ENCODE measurements at places on chromosomes 16 and 17.

DNA sequence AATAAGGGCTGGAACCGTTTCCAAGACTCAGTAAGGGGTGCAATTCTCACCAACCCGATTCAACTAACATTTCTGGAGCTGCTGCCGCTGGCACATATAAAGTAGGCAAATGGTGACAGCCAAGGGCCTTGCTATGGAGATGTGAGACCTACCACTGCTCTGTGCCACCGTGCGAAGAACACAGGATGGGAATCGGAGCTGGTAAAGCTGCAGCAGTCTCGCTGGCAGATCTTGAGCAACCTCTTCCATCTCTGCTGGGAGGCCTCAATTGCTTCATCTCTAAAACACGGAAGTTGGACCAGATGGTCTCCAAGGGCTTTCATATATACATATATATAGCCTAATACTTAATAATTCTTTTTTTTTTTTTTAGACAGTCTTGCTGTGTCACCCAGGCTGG lies 128.9 kb upstream of the RCVRN start:
- no peak for DNase-seq

DNA sequence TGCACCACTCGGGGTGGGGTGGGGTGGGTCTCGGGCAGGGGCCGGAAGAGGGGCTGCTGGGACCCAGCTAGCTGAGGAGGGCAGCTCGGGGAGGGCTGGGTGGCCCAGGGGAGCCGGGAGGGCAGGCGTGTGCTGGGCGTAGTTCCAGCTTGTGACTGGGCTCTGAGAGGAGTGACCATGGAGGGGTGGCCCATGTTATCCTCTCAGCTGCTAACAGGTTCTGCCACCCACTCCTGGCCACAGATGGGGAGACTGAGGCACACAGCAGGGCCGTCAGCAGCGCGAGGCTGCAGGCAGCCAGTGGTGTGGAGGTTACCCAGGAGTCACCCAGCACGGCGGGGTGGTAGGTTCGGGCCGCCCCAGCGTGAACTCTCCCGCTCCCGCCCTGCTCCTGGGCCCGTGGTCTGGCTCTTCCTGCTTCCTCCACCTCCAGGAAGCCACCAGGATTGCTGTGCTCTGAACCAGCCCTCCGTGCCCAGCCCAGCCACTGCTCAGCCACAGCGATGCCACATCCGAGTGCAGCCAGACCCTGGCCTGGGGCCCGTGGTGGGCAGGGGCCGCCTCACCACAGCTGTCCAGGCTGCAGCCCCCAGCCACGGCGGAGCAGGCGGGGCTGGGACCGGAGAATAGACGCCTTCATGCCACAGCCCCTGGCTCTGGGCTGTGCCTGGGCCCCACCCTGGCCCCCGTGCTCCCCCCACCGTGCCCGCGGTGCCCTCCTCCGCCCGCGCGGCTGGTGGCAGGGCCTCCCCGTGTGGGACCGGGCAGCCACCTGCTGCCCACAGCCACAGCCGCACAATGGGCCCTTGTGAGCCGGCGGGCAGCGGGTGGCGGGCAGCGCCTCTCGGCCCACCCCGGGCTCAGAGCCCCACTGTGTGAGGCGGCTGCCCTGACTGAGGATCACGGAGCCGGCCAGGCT lies 26.3 kb upstream of the SSTR5 start:
- DNase-seq, result no peak

DNA sequence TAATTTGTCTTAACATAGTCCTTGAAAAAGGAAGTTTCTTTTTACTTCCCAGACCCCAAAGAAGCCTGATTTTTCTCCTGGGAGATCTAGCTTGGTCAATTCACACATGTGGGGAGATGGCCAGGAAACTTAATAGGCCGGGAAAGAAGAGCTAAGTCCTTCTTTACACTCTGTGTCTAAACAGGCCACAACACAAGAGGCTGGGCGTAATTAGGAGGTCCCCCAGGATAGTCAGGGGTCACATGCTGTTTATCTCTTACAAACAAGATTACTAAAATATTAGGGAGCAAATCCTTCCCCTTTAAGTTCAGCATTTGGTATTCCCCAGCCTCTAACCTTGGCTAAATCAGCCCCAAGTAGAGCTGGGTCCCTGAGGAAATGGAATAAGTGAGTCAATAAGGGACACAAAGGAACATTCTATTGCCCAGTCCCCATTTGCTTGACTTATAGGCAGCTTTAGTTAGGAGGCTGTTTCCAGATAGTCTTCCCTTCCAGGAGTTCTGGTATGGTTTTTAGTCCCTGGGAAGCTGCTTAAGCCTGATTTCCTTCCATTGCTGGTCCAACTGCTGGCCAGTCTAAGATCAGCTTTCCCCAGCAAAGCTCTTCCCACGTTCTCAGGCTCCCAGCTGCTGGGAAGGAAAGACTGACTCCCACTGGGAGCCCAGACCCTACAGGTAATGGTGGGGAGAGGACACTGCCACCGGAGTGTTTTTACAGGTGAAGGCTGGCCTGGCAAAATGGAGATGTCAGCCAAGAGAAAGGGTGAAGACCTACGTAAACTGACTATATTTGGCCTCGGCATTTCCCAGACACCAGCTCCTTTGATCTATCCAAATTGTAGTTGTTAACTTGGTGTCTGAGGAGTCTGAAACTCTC lies 14.1 kb upstream of the HOXB9 start:
- DNase-seq, result no peak

GRCh38 chr16:78926723-78927210 lies 673.8 kb downstream of the MAF start:
- DNase-seq, result no peak

GRCh38 chr17:75821552-75821951 lies 22.7 kb downstream of the UNC13D start:
- no peak for DNase-seq

GRCh38 chr17:47718634-47719405 lies 14.2 kb upstream of the TBX21 start:
- no peak for DNase-seq

GRCh38 chr16:86202760-86203426 lies 303.9 kb downstream of the IRF8 start:
- peak; percentile 36 for DNase-seq

DNA sequence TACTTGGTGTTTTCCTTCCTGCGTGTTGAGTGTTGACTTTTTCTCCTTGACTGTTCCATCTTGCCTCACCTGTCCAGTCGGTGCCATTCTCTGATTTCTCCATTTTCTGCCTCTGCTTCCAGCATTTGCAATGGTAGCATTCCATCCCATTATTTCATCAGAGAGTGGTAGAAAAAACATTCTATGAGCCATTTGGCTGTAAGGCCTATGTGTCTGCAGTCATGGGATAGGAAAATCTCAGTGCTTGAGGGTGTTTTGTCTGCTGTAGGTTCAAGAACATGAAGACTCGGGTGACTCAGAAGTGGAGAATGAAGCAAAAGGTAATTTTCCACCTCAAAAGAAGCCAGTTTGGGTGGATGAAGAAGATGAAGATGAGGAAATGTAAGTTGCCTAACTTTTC lies 2.7 kb downstream of the UTP18 start:
- no peak for DNase-seq

- DNase-seq, result no peak
These were observed 22.4 kb upstream of the DYNLRB2 start for GRCh38 chr16:80518436-80518835.

DNA sequence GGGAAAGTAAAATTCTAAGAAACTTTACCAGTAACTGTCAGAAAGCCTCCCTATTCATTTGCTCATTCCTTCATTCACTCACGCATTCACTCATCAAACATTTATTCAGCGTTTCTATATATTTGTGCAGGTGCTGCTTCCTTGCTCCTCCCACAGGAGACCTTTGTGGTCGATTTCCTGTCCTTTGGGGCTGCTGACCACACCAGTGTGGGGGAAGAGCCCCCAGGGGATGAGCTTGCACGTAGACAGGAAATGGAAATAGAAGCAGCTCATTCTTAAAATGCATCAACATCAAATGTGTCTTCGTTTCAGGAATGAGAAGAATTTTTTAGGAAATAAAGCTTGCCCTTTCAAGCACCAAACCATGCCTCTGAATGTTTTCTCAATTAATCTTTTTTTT lies 9.6 kb downstream of the PIK3R6 start:
- peak; percentile 66 for DNase-seq

DNA sequence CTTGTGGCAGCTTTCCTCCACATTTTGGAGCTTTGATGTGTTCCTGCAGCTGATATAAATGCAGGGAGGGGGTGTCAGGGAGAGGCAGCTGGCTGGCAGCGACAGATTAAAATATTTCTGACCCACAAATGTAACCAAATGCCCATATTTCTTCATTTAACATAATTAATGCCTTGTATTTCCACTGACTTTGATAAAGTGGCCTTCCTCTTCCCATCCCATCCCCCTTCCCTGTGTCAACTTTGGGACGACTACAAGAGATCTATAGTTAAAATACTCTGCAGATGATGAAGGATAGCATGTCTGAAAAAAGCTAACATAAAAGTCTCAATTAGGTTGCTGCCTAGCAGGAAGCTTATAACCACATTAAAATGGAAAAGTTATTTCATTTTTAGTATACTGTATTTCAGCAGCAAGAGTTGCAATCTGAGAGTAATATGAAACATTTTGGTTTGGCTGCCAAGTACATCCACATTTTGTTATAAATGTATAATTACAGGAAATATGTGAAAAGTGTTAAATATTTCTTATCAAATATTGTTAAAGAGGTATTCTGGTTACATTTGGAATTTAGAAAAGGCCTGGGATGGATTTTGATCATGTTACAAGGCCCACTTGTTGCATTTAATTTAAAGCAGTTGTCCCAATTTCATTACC lies 238.7 kb upstream of the TBX2 start:
- DNase-seq, result no peak

DNA sequence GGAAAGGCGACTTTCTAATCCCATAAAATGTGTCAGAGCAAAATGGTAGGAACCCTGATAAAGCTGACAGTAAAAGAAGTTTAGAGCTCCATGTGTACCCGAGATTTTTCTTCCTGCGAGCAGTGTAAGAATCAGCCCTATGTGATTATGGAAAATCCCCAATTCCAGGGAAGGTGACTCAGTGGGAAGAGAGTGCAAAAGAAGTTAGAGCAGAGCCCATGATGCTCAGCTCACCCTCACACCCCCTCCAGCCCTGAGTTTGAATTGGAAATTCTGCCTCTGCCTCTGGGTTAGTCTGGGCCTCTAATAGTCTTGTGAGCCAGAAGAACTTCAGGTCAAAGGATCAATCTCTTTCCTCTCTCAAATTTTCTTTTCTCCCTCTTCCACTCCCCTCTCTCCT lies 12.5 kb downstream of the C17orf78 start:
- DNase-seq, result no peak

DNA sequence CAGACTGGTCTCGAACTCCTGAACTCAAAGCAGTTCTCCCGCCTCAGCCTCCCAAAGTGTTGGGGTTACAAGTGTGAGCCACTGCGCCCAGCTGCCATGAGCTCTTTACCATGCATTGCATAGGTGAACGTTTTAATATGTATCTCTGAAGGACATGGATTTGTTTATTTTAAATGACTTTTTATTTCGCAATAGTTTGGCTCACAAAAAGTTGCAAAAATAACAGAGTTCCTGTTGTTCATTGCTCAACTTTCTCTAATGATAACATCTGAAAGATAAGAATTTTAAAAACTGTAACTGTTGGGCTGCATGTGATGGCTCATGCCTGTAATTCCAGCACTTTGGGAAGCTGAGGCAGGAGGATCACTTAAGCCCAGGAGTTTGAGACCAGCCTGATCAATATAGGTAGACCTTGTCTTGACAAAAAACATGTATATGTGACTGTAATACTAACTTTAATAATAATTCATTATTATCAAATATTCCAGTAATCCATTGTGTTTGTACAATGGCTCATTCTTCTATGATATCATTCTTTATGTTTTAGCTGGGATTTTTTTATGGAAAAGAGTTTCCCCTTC lies 80.1 kb downstream of the ABCC1 start:
- DNase-seq, result no peak

GRCh38 chr16:3012246-3012645 lies 477 bp upstream of the CLDN9 start:
- no peak for DNase-seq

DNA sequence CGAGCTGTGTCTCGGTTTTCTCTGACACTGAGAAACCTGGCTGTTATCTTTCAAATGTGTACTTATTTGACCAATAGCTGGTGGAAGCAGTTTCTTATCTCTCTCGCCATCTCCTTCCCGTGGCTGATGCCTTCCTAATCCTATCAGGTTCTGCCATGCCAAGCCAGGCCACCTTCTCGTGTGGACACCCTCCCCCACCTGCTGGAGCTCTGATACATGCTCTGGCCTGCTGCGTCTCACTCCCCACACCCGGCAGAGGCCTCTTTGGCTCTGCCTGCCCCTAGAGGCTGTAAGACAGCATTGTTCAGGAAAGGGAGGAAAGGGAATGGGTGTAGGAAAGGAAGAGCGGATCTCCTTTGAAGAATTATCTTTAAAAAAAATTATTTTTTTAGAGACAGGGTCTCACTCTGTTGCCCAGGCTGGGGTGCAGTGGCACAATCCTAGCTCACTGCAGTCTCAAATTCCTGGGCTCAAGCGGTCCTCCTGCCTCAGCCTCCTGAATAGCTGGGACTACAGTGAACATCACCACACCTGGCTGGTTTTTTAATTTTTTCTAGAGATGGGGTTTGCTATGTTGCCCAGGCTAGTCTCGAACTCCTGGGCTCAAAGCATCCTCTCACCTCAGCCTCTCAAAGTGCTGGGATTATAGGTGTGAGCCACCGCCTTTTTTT lies 7.5 kb upstream of the ARMC5 start:
- no peak for DNase-seq

- no peak for DNase-seq
These were observed 348.3 kb downstream of the C16orf95 start for GRCh38 chr16:86968866-86969265.

DNA sequence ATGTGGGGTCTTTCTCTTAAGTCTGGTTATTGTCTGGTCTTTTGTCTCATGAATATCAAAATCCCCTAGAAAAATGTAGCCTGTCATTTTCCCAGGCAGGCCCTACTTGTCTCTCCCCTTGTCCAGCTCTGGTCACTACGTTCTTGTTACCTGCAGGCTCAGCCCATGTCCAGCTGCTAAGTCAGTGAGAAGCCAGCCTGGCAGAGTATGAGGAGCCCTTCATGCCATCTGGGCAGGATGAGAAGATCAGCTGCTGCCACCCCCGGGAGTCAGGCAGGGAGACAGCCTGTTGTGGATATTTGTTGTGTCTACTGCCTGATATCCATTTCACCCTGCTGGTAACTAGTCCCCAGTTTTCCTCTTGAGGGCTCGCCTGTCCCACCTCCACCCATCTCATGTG lies 88.9 kb downstream of the ASIC2 start:
- no peak for DNase-seq

DNA sequence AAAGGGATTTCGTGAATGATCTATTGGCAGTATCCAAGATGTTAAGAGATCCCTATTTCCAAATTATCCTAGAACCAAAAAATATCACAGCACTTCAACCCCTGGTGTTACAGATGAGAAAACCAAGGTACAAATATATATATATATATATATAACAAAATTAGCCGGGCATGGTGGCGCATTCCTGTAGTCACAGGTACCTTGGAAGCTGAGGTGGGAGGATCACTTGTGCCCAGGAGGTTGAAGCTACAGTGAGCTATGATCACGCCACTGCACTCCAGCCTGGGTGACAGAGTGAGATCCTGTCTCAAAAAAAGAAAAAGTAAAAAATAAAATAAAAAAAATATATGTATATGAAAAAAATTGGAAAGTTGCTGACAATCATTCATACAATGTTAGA lies 637 bp upstream of the CLN3 start:
- no peak for DNase-seq

- no peak for DNase-seq
These were observed 96.9 kb downstream of the RAB11FIP4 start for GRCh38 chr17:31488264-31488981.
